IMR-90 (cell line): ENCODE measurements at places on chromosomes 4 and X. TPM values are rescaled to one million over a fixed set of nuclear protein-coding genes. Genes with fewer than 3 reads are reported as not detected.

DNA sequence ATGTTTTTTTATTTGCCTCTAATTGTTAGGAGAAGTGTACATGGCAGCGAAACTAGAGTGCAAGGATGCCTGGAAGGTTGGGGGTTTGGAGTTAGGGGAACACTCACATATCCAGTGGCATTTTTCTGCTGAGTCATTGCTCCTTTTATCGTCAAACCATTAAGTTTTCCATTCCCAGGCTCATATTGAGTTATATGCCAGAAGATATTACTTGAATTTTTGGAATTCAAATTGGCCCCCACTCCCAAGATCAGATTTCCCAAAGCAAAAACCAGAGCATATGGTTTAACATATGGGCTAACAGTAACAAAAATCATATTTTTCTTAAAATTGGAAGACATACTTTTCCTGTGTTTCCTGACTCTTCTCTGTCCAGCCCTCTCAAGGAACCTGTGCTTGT lies 152.7 kb downstream of the FSTL5 start:
- DNase-seq, result peak; percentile 0
- no peak overlapping the region for H3K4me3 ChIP-seq
- no peaks in the 10 kb centered on the region for H3K36me3 ChIP-seq
- no peak overlapping the region for H3K27ac ChIP-seq
- no peaks in the 10 kb centered on the region for H3K4me1 ChIP-seq

DNA sequence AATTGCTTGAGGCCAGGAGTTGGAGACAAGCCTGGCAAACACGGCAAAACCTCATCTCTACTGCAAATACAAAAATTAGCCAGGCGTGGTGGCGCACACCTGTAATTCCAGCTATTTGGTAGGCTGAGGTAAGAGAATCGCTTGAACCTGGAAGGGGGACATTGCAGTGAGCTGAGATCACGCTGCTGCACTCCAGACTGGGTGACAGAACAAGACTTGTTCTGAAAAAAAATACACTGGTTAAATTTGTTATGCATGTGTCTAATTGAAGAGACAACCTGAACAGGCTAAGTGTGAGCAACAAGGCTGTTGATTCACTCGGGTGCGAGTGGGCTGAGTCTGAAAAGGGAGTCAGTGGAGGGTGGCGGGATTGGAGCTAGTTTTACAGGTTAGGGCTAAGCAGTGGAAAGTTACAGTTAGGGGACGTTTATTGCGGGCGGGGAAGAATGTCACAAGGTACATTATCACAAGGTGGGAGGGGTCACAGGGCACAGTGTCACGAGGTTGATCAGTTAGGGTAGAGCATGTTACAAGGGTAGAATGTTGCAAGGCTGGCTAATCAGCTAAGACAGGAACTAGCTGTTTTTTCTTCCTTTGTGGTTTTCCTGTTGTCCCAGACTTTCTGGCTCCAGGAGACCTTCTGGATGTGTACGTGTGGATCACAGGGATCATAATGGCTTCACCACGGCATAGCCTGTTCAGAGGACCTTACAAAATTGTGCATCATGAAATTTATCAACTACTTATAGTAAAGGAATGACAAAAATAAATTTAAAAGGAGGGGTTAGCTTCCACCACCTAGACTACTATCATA lies 115.8 kb downstream of the NAA11 start:
- no peaks in the 10 kb centered on the region for H3K4me1 ChIP-seq
- H3K36me3 ChIP-seq, result no peaks in the 10 kb centered on the region
- H3K27me3 ChIP-seq, result no peaks in the 10 kb centered on the region
- H3K4me3 ChIP-seq, result no peak overlapping the region
- H3K27ac ChIP-seq, result no peak overlapping the region

DNA sequence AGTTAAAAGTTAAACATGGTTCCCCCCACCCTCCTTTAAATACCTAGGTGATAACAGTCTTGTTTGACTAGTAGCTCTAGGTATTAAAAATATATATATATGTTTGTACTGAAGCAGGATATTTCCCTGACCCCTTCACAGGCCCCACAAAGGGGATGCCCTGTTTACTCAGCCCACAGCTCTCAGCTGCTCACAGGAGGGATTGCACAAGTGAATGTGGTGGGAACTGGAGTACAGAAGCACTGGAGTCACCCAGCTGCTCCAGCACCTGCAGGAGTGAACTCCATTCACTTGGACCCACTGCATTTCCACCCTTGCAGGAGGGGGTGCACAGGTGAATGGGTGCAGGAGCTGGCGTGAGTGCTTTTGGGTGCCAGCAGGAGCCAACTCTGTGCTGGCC lies 99.3 kb upstream of the TLR3 start:
- H3K36me3 ChIP-seq, result no peaks in the 10 kb centered on the region
- DNase-seq, result no peak
- no peak overlapping the region for H3K27ac ChIP-seq
- H3K4me1 ChIP-seq, result no peaks in the 10 kb centered on the region

DNA sequence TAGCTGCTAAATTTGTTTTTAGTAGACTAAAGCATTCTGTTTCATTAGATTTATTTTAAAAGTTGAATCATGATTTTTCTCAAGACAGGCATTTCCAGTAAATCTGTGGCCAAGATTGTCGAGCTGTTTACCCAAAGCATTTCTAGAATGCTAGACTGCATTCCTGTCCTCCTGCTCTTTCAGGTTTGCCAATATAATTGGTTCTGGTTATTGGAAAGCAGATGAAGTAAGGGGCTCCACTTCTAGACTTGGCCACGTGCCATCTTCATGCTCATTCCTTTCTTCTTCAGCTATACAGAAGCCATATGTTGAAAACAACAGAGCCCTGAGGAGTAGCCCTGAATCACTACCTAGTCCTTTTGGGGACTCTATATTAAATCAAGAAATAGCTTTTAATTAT lies 62.5 kb downstream of the PGRMC2 start:
- H3K36me3 ChIP-seq, result no peaks in the 10 kb centered on the region
- no peaks in the 10 kb centered on the region for H3K27me3 ChIP-seq
- peak; percentile 82 for DNase-seq
- H3K4me1 ChIP-seq, result peaks cover 25% of the 10 kb centered on the region
- peak overlapping the region; percentile 41; the same call in 1 of the 2 replicates for H3K27ac ChIP-seq

DNA sequence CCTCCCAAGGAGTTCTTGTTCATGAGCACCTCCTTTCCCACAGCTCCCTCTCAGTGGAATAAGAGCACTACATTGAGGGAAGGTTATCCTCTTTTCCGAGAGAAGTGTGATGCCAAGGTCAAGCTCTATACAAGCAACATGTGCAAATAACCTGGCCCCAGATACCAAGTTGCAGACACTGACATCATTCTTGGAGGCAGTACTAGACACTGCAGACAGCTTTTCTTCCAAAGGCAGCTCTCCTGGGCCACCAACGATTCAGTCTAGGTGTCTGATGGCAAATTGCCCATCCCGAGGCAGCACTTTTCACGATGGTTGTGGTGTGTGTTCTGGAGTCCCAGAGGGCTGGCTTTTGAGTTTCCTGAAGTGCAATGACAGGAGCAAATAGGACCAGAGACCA lies 384.9 kb downstream of the TLL1 start:
- H3K27ac ChIP-seq, result no peak overlapping the region
- H3K4me1 ChIP-seq, result no peaks in the 10 kb centered on the region
- no peaks in the 10 kb centered on the region for H3K36me3 ChIP-seq
- DNase-seq, result no peak

- no peak overlapping the region for H3K27ac ChIP-seq
- H3K27me3 ChIP-seq, result peaks cover 22% of the 10 kb centered on the region
- no peaks in the 10 kb centered on the region for H3K4me1 ChIP-seq
- no peaks in the 10 kb centered on the region for H3K36me3 ChIP-seq
- DNase-seq, result peak; percentile 63
Observed at GRCh38 chr4:76504613-76505465, 69.8 kb downstream of the SHROOM3 start.

- H3K4me3 ChIP-seq, result no peak overlapping the region
- DNase-seq, result no peak
- H3K4me1 ChIP-seq, result no peaks in the 10 kb centered on the region
- no peaks in the 10 kb centered on the region for H3K27me3 ChIP-seq
- peaks cover 18% of the 10 kb centered on the region for H3K36me3 ChIP-seq
Observed at GRCh38 chr4:145779319-145779801, 99.4 kb downstream of the C4orf51 start.

- H3K27ac ChIP-seq, result no peak overlapping the region
- H3K4me1 ChIP-seq, result no peaks in the 10 kb centered on the region
- no peak overlapping the region for H3K4me3 ChIP-seq
- DNase-seq, result peak; percentile 85
- H3K27me3 ChIP-seq, result no peaks in the 10 kb centered on the region; the same call in 1 of the 2 replicates
Observed at GRCh38 chrX:130878350-130879341, 24.4 kb downstream of the ENOX2 start.

DNA sequence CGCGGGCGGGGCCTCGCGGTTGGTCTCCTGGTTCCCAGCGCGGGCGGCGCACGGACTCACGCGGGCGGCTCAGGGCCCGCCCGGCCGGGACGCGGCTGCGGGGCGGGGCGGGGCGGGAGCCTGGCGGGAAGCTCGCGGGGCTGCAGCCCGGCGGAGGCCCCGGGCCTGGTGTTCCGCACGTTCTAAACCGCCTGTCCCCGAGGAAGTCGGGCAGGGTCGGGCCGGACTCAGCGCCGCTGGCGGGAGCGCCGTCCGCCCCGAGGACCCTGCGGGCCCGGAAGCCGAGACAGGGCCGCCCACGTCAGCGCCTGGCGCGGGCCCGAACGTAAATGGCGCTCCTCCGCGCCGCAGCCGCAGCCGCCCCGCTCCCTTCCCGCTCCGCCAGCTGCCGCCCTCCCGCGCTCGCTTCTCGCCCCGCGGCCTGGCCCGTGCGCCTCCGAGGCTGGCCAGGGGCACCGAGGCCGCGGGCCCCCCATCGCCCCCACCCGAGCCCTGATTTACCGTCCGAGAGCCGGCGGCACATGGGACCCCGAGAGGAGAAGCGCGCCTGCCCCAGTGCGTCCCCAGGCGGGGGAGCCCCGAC lies 309 bp upstream of the CTBP1 start:
- peak overlapping the region; percentile 80 for H3K27ac ChIP-seq
- peaks cover 19% of the 10 kb centered on the region for H3K4me1 ChIP-seq
- peak overlapping the region; percentile 62 for H3K4me3 ChIP-seq

- no peaks in the 10 kb centered on the region for H3K36me3 ChIP-seq
- H3K4me1 ChIP-seq, result no peaks in the 10 kb centered on the region
- no peak overlapping the region for H3K4me3 ChIP-seq
- DNase-seq, result no peak
- peaks cover 2% of the 10 kb centered on the region; the same call in 1 of the 2 replicates for H3K27me3 ChIP-seq
Observed at GRCh38 chrX:84047339-84047738, 140.7 kb downstream of the RPS6KA6 start.

- H3K27me3 ChIP-seq, result no peaks in the 10 kb centered on the region
- DNase-seq, result peak; percentile 68
- no peak overlapping the region for H3K4me3 ChIP-seq
- H3K27ac ChIP-seq, result no peak overlapping the region
- H3K36me3 ChIP-seq, result peaks cover 3% of the 10 kb centered on the region
- peaks cover 5% of the 10 kb centered on the region; the same call in 1 of the 2 replicates for H3K4me1 ChIP-seq
Observed at GRCh38 chr4:110046588-110047049, 133.9 kb downstream of the EGF start.

DNA sequence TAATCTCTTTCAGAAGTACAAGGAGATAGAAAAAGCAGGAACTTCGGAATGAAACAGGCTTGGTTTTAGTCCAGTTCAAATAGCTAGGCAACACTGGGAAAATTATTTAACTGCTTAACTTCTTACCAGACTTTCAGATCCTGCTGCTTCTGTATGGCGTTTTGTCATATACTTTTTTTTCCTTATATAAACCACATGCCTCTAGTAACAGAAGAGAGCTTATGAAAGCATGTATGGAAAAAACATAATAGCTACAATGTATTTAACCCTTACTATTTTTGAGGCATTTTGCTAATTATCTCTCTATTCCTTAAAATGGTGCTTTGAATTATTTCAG lies 439.6 kb downstream of the INPP4B start:
- no peak overlapping the region for H3K4me3 ChIP-seq
- H3K4me1 ChIP-seq, result peaks cover 12% of the 10 kb centered on the region
- H3K27ac ChIP-seq, result peak overlapping the region; percentile 7; the same call in 1 of the 2 replicates
- DNase-seq, result no peak
- H3K36me3 ChIP-seq, result no peaks in the 10 kb centered on the region

GRCh38 chr4:99390055-99390454 lies 37.5 kb upstream of the ADH1C start:
- DNase-seq, result peak; percentile 80
- H3K27ac ChIP-seq, result peak overlapping the region; percentile 100; the same call in 1 of the 2 replicates
- peaks cover 6% of the 10 kb centered on the region for H3K4me1 ChIP-seq
- no peaks in the 10 kb centered on the region for H3K36me3 ChIP-seq
- no peak overlapping the region for H3K4me3 ChIP-seq

GRCh38 chrX:43693602-43694406 lies 37.7 kb downstream of the MAOA start:
- H3K27me3 ChIP-seq, result no peaks in the 10 kb centered on the region
- no peak overlapping the region for H3K27ac ChIP-seq
- no peak for DNase-seq
- H3K4me1 ChIP-seq, result no peaks in the 10 kb centered on the region
- H3K36me3 ChIP-seq, result no peaks in the 10 kb centered on the region
- H3K4me3 ChIP-seq, result no peak overlapping the region

Gene SLC16A2
- total RNA-seq, result 5.3 and 6.1 TPM in 2 replicates

Gene FRG2
- total RNA-seq, result not detected in 2 replicates

Gene AR
- 2.8 and 4.7 TPM in 2 replicates for total RNA-seq

Gene NAP1L2
- total RNA-seq, result under 0.01 TPM in 1 of 2 replicates, not detected in the other

Gene NAT8L
- not detected in 2 replicates for total RNA-seq

Gene CLTRN
- total RNA-seq, result under 0.01 TPM in 2 replicates

Gene HSFX1
- total RNA-seq, result under 0.01 and 0.18 TPM in 2 replicates

Gene MAML3
- 0.90 and 1.1 TPM in 2 replicates for total RNA-seq

Gene ZCCHC12
- under 0.01 TPM in 1 of 2 replicates, not detected in the other for total RNA-seq

Gene GPR119
- not detected in 2 replicates for total RNA-seq
